Fibroblast of mammary gland (primary cell): ENCODE measurements at places on chromosomes 12 and 14.

DNA sequence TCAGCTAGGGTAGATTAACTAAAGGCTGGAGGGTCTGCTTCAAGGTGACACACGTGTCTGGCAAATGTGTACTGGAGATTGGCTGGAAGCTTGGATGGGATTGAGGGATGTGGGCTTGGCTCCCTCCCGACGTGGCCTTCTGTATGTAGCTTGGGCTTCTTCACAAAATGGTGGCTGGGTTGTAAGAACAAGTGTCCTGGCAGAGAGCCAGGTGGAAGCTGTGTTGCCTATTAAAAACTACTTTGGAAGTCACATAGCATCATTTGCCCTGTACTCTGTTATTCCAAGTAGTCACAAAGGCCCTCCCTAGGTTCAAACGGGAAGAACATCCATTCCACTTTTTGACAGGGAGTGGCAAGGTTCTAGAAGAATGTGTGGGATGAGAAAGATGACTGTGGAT is 174.1 kb upstream of the PRICKLE1 start:
- no peak for DNase-seq

DNA sequence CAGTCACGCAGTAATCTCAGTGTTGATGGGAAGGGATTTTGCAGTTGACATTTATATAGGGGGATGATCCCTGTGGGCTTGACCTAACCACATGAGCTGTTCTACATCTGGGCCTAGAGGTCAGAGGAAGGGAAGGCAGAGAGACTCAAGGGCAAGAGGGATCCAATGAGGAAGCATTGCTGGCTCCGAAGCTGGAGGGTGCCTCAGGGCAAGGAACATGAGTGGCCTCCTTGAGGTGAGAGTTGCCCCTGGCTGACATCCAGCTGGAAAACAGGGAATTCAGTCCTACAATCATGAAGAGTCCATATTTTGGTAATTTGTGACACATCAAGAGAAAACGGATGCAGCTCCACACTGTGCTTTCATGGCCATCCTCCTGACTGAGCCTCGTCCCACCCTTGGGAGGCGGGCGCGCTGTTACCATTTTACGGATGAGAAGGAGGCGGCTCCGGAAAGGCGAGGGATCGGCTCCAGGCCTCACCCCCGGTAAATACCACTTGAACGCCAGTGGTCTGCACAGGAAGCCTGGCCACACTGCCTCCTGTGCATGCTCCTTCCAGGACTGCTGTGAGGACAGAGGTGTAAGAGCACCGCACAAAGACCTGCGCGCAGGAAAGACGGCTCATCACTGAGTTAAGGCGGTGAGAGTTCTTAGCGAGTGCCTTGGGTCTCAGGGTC is 18.5 kb upstream of the FKBP4 start:
- DNase-seq, result no peak

GRCh38 chr14:98580131-98580678 is 691.8 kb downstream of the BCL11B start:
- DNase-seq, result no peak

DNA sequence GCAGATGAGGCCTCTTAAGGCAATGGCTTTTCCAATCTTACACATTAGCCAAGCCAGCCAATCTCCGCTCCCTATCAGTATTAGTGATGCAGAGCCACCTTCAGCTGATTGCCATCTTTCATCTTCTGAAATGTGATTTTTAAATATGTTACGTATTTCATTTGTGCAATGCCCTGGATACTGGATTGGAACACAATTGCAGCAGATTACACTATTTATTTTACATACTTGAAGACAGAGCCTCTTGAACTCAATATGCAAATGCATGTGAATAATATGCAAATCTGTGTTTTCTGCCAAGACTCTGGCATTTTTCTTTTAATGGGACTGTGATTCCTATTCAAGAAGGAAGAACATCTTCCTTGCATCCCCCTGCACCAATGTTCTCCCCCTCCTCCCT is 90.5 kb downstream of the GRIN2B start:
- DNase-seq, result no peak

- DNase-seq, result no peak
Observed at GRCh38 chr14:22531451-22532344, 57.3 kb downstream of the DAD1 start.

DNA sequence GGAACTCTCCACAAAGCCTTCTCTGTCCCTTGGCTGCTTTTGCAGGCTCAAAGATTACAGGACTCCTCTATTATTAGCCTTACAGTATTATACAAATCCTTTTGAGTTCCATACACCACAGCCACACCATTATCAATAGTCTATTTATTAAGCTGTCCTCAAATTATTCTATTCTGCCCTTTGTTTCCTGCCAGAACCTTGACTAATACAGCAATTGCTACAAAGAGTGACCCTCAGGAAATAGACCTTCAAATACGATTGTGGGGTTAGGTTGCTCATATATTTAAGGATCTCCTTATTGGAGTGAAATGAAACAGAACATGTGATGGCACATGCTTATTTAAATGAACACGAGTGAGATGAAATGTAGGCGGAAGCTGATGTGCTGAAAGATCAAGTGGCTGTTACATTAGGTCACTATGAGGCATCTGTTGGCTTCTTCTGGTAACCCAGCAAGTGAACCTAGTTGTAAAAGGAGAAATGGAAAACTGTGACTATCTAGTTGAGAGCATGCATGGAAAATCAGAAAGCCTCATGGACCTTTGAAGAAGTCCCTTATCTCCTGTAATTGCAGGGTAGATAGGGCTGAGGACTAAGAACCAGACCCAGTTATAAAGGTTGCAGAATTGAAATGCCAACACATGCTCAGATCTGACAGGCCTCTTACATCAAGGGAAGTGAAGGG is 75.5 kb downstream of the AVPR1A start:
- DNase-seq, result no peak

DNA sequence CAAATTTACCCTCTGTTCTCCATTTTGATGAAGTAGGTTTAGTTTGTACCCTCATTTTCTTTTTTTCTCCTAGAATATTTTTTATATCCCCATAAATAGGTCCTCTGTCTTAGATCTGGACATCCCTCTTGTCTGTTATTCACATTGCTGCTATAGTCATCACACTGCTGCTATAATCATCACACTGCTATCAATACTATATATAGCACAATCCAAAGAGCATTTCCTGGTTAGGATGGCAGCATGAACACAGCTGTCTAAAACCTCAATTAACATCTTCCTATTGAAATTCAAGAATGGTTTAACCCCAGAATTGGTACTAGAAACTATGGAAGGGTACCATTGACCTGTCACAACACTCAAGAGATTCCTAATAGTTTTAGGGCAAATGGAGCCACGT is 27.6 kb upstream of the CCDC91 start:
- DNase-seq, result no peak

DNA sequence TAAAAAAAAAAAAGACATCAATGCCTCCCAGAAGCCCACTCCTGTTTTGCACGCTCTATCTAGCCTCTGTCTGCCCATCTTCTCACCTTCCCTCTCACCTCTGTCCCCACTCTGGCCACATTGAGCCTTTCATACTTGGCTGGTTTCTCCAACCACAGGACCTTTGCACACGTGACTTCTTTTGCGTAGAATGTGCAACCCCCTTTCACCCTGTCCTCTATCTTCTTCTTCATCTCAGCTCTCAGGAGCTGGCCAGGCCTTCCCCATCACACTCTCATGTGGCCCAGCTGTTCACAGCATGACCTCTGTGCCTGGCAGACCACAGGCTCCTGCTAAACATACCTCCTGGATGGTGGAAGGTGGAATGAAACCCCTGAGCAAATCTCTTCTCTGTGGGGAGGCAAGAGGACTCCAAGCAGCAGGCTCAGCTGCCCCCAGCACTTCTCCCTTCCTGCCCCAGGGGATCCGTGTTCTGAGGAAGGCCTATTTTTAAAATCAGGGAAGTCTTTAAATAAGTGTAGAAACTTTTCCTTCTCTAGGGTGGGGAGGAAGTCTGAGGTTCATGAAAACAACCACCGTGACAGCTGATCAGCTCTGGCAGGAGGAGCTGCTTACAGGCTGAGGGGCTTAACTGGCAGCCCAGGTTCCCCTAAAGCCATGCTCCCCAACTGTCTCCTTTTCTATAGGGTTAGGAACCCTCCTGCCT is 11.6 kb downstream of the HVCN1 start:
- DNase-seq, result no peak

DNA sequence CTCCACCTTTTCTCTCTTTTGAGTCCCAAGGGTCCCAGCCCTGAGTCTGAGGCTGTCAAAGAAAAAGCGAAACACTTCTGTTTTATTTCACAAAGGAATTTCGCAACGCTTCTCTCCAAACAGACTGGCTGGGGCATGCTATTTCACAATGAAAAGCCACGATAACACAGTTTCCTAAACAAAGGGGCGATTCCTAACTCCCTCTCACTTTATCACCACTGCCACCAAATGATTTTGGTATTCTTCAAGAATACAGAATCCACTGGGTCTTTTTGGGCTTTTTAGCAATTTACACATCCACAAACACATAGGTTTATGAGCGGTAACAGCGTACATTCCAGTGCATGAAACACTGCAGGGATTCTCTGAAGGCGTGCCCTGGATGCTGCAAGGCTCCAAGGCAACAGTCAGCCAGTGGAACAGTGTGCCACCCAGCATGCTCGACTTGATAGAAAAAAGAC is 161.2 kb downstream of the DAD1 start:
- DNase-seq, result peak; percentile 75

DNA sequence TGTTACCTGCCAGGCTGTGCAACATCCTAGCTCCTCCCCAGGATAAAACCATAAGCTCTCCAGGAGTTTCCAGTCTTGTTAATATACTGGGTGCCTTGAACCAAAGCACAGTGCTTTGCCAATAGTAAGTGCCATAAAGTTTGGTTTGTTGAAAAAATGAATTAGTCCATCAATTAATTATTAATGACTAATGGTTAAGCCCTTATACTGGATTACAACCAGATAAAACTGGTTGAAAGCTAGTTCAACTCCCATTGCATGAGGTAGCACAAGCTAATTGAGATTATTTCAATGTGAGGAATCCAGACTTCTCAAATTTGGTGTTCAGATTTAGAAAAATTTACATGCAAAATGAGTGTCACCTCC is 1.6 kb upstream of the KRT3 start:
- no peak for DNase-seq

- DNase-seq, result no peak
Observed at GRCh38 chr12:78531831-78532458, 332.6 kb upstream of the SYT1 start.

DNA sequence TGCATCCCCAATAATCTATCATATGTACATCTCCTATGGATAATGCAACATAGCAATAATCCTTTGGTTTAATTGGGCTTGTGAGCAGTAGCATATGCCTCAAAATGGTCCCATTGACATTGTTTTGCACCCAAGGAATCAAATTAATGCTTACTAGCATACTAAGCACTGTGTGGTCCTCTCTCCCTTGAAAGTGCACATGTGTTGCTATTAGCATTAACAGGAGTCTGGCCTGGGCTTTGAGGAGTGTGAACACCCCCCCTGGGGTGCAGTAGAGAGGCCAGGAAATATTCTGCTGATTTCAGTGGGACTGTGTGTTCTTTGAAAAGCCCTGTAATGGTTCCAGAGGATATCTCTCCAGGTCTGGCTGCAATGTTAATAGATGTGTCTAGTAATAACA is 1148.4 kb downstream of the VRK1 start:
- no peak for DNase-seq
